Fibroblast of lung (primary cell): ENCODE measurements at places on chromosomes 12 and 14. TPM values are rescaled to one million over a fixed set of nuclear protein-coding genes. Genes with fewer than 3 reads are reported as not detected.

FOXM1 gene
- total RNA-seq = 1.3 and 7.3 TPM in 2 replicates

EIF2S1 gene
- total RNA-seq = 152 and 180 TPM in 2 replicates

KRT80 gene
- total RNA-seq = under 0.01 and 0.17 TPM in 2 replicates

PIWIL1 gene
- not detected in 2 replicates for total RNA-seq

TAS2R8 gene
- total RNA-seq = under 0.01 TPM in 1 of 2 replicates, not detected in the other

PMCH gene
- total RNA-seq = not detected in 2 replicates

PDE3A gene
- 0.17 and 0.26 TPM in 2 replicates for total RNA-seq

NANOG gene
- not detected in 2 replicates for total RNA-seq

CDCA4 gene
- 7.9 and 8.0 TPM in 2 replicates for total RNA-seq

TIGAR gene
- 12.3 and 19.5 TPM in 2 replicates for total RNA-seq

SMOC1 gene
- not detected in 2 replicates for total RNA-seq

CCDC197 gene
- total RNA-seq = not detected in 2 replicates

PLD4 gene
- total RNA-seq = under 0.01 and 0.17 TPM in 2 replicates

CSRP2 gene
- total RNA-seq = 36.7 and 56.8 TPM in 2 replicates

SCARB1 gene
- 5.1 and 14.7 TPM in 2 replicates for total RNA-seq

CLMN gene
- 0.83 and 1.0 TPM in 2 replicates for total RNA-seq

ACYP1 gene
- total RNA-seq = 7.4 and 14.5 TPM in 2 replicates

TBX3 gene
- 39.5 and 66.4 TPM in 2 replicates for total RNA-seq

CPNE6 gene
- total RNA-seq = not detected in 2 replicates

APOF gene
- not detected in 2 replicates for total RNA-seq

IKZF4 gene
- total RNA-seq = 0.51 and 2.0 TPM in 2 replicates

IFNG-AS1 gene
- total RNA-seq = not detected in 2 replicates

HOXC4 gene
- total RNA-seq = 0.17 and 0.26 TPM in 2 replicates

SPTB gene
- under 0.01 TPM in 1 of 2 replicates, not detected in the other for total RNA-seq

TBC1D30 gene
- total RNA-seq = 0.26 and 0.66 TPM in 2 replicates

KRT72 gene
- not detected in 2 replicates for total RNA-seq

CCDC88C gene
- 0.17 and 0.51 TPM in 2 replicates for total RNA-seq

TSPAN31 gene
- 55.7 and 99.6 TPM in 2 replicates for total RNA-seq

NR2C1 gene
- 21.8 and 25.6 TPM in 2 replicates for total RNA-seq

CCDC196 gene
- total RNA-seq = not detected in 2 replicates

DCN gene
- total RNA-seq = 586 and 902 TPM in 2 replicates
